Lung (tissue), 17 donors: ENCODE measurements at places on chromosomes 4 and X.

GRCh38 chr4:121209171-121209570 is 45.0 kb upstream of the TNIP3 start:
- DNase-seq, result no peak

- DNase-seq, result no peak
Observed at GRCh38 chr4:86249074-86249473, 110.8 kb downstream of the MAPK10 start.

- no peak for DNase-seq
Observed at GRCh38 chrX:72274526-72274925, 2.5 kb downstream of the RPS4X start.

GRCh38 chr4:76592460-76592859 is 157.4 kb downstream of the SHROOM3 start:
- DNase-seq, result no peak

DNA sequence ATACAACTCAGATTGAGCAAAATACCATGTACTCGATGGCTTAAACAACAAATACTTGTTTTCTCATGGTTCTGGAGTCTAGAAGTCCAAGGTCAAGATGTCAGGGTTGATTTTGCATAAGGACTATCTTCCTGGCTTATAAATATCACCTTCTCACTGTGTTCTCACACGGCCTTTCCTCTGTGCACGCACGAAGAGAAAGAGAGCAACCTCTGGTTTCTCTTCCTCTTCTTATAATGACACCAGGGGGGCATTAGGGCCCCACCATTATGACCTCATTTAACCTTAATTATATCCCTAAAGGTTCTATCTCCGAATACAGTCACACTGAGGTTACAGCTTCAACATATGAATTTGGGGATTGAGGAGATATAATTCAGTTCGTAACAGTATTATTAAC is 504.0 kb downstream of the MAGEE1 start:
- DNase-seq, result no peak

- DNase-seq, result no peak
Observed at GRCh38 chrX:29841750-29842149, 373.6 kb upstream of the MAGEB2 start.

DNA sequence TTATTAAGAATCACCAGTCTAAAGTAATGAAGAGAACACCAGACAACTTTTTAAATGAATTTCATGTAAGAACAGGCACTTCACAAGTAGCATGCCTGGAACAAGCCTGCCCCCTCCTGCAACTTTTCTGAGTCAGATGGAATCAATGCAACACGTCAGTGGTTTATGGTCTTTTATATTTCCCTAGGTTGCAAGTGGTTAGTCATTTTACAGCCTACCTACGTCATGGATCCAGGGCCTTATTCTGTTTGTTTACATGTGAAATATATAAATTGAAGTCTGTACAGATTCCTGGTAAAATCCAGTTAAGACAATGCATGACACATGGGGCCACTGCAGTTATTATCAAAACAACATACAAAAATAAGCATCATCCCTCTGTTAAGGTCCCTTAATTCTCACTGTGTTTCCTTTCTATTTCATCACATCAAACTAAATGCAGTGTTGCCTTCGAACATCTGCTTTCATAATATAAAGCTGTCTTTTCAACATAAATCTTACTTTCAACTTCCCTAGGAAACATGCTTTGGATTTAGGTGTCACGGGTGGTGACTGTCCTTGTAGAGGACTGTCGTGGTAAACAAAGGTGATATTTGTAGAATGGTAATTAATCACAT is 309.3 kb downstream of the FRMPD4 start:
- peak; percentile 15 for DNase-seq

- no peak for DNase-seq
Observed at GRCh38 chr4:147901916-147902315, 170.0 kb downstream of the ARHGAP10 start.

GRCh38 chr4:159201168-159201567 is 98.3 kb downstream of the RAPGEF2 start:
- DNase-seq, result no peak

GRCh38 chrX:150984169-150984824 is 1.2 kb downstream of the HMGB3 start:
- DNase-seq, result peak; percentile 8
